CD4-positive, alpha-beta T cell treated with Interferon gamma for 1 hour (primary cell): ENCODE measurements at places on chromosomes 2 and 18.

GRCh38 chr18:3329471-3329870, 67.5 kb downstream of the MYL12B start:
- no peak for DNase-seq

DNA sequence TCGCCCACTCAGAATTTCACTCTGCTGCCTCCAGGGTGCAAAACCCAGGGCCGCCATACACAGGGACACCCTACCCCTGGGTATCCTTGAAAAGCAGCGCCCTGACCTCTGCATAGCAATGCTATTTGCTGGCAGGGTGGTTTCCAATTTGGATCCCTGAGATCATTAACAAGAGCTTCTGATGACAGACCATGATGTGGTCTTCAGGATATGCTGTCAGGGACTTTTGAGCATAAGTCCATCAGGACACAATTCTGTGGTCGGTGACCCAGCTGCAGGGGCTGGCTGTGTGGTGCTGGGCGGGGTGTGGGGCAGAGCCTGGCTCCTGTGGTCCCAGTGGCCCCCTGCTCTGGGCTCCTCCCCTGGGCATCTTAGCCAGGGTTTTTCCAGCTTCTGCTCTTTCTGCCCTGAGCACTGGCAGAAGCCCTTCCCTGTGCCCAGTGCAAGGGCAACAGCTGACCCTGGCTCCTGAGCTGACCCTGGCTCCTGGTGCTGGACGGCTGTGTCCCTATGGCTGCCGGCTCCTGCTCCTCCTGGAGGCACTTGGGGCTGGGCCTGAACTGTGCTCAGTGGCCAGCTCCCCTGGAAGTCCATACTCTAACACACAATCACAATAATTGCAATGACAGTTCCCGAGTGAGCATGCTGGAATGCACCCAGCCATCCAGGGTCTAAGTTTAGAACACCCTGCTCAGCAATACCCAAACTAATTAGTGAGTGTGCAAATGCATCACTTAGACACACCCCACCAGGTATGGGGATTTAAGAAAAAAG, 271.5 kb downstream of the HDAC4 start:
- DNase-seq: no peak

GRCh38 chr2:60899230-60899891, 18.0 kb downstream of the REL start:
- no peak for DNase-seq

DNA sequence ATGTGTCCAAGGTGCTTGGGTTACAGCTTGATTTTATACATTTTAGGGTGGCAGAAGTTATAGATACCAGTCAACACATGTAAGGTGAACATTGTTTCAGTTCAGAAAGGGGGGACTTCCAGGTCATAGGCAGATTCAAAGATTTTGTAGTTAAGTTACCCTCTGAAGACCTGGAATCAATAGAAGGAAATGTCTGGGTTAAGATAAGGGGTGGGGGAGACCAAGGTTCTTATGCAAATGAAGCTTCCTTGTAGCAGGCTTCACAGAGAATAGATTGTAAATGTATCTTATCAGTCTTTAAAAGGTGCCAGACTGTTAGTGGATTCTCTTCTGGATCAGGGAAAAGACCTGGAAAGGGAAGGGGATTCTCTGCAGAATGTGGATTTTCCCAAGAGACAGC, 42.4 kb downstream of the BMPR2 start:
- no peak for DNase-seq

GRCh38 chr2:176114930-176115625, 1.5 kb upstream of the HOXD10 start:
- DNase-seq: no peak

- no peak for DNase-seq
Measured at GRCh38 chr2:239359196-239359912, 41.5 kb downstream of the HDAC4 start.

- no peak for DNase-seq
Measured at GRCh38 chr2:18837240-18837639, 247.9 kb upstream of the NT5C1B start.
